Liver (tissue), 10 donors: ENCODE measurements at places on chromosomes 5 and 9.

GRCh38 chr5:144128844-144129243, 41.6 kb downstream of the YIPF5 start:
- no peak for DNase-seq

DNA sequence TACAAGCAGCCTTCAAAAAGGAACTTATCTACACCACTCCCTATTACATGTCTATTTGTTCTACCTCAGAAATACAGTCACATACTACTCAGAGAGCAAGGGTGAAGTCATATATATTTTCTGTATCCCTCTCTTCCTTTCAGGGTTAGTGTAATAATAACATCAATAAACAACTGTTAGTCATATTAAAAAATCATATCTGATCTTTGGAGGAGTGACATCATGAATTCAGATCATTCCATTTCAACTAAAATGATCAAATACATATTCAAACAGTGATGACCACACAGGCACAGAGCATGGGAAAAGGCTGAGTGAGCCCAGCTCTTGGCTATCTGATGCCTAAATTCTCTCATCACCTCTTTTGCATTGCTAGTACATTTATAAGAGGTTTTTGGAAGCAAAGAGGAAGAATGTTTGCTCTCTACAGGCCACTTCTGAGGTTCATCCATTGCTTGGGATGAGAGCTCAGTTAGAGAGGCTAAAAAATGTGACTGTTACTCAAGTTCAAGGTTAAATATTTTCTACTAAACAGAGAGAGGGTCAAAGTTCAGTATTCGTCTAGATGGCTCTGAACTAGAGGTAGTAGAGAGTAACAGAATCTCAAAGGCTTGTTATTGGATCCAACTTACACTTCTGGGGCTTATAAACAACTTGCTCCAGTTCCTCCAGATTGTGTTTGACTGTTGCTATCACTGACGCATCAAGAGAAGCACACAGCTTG, 39.0 kb downstream of the RIGI start:
- DNase-seq, result no peak

- no peak for DNase-seq
Observed at GRCh38 chr5:174807471-174807870, 83.1 kb downstream of the MSX2 start.

DNA sequence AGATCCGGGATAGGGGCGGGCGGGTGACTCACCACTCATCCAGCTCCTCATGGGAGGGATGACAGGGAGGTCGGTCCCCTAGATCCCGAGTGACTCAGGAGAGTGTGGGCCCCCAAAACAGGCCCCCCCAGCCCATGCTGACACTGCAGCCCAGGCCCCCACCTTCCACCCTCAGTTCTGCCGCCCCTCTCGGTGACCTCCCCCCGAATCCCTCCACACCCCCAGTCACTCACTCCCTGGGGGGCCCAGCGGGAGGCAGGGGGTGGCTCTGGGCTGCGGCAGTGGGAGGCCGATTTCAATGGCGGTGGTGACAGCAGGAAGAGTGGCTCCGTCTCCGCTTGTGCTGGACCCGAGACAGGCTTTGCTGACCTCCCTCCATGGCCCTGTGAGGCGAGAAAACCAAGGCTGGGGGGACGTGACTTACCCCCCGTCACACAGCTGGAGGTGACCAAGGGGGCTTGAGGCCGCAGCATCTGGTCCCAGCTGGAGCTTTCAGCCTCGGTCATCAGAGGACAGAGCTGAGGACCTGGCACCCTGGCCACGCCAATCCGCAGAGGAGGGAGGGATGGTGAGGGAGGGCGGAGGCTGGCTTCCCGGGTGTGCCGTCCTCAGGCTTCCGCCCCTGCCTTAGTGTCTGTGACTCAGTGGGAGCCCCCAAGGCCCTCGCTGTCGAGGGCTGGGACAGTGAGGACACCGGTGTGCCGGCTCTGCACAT, 9.0 kb downstream of the GPSM1 start:
- no peak for DNase-seq

DNA sequence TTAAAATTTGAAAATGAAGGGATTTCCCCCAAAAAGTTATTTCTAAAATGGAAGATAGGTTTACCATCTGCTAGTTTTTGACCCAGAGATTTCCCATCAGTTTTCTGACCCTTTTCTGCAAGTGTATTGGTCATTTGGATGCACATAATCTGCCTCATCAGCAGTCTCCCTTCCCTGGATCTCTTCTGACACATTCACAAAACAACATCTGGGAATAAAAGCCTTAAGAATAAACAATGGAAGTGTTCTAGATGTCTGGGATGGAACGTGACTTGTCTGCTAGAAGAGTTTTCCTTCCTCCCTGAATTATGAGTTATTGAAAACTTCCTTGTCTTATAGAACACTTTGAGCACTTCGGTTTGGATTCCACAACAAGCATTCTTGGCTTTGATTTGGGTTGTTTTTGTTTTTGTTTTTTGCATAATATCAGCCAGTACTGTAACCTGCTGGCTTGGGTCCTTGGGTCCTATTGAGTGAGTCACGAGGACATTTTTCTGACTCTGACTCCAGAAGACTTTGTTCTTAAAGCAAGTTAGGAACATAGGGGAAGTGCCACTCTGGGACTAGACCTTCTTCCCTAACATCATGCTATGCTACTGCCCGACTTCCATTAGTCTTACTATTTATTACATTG, 18.2 kb upstream of the ESM1 start:
- DNase-seq, result no peak

GRCh38 chr9:83441390-83441789, 96.8 kb downstream of the FRMD3 start:
- DNase-seq, result no peak

- no peak for DNase-seq
Observed at GRCh38 chr5:127609957-127610356, 38.9 kb upstream of the CTXN3 start.

DNA sequence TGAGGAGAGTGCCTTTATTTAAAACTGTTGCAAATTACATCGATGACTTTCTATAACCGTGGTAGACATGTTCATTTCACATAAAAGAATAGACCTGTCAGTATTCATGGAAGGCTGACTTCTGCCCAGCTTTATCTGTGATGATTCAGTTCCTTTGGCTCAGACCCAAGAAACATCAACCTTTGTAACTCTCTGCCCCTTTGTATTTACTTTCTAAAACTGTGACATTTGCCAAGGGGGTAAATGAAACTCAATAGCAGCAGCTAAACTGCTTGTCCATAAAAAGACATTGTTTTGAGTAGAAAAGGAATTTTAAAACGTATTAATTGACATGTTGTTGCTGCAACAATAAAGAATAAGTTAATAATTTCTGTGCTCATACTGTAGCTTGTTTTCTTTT, 137.8 kb upstream of the ANKH start:
- no peak for DNase-seq

DNA sequence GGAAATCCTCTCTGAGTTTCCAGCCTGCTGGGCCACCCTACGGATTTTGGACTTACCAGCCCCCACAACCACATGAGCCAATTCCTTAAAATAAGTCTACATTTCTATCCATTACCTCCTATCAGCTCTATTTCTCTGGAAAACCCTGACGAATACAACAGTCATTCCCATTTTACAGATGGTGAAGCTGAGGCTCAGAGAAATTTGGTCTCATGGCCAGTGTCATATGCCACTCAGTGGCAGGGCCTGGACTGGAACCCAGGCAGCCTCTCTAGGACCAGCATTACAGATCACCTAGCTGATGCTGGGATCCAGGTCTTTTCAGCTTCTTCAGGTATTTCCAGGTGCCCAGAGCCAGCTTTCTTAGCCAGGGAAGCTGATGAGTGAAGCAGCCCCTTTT, 45.0 kb upstream of the SH3PXD2B start:
- no peak for DNase-seq

- DNase-seq, result no peak
Observed at GRCh38 chr9:91741522-91741921, 208.5 kb downstream of the ROR2 start.

DNA sequence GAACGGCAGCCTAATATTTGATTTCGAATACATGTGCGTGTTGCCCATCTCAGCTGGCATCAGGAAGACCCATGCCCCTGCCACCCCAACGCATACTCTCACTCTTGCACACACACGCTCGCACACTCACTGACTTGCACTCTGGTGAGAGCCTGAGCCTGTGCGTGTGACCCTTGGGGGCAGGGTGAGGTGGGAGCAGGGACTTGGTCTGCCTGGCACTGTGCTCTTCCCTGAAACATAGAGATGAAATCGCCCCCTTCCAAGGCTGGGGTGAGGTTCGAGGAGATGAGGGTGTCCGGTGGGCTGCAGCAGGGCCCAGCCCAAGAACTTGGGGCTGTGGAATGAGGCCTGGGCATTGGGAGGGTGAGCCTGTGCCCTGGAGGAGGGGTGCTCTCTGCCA, 1.2 kb downstream of the LCN9 start:
- DNase-seq, result no peak

GRCh38 chr5:156892223-156892622, 42.1 kb downstream of the PPP1R2B start:
- DNase-seq, result no peak

DNA sequence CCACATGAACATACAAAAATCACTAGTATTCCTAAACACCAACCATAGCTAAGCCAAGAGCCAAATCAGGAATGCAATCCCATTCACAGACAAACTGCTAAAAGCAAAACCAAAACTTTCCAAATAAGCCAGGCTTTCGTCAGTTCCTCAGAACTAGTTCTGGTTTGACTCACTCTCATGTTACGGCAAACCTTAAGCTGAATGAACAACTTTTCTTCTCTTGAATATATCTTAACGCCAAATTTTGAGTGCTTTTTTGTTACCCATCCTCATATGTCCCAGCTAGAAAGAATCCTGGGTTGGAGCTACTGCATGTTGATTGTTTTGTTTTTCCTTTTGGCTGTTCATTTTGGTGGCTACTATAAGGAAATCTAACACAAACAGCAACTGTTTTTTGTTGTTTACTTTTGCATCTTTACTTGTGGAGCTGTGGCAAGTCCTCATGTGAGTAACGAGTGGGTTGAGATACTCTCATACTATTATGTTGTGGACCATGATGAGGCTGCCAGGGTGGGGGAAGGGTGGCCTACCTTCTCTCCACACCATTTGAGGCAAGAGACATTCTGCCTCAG, at the start of gene PDCD1LG2:
TSS of gene PDCD1LG2 (plus strand) at position 172 of the 572 bp plus-strand sequence. CDS start 12,016 bp downstream, outside the sequence.
- no peak for DNase-seq

DNA sequence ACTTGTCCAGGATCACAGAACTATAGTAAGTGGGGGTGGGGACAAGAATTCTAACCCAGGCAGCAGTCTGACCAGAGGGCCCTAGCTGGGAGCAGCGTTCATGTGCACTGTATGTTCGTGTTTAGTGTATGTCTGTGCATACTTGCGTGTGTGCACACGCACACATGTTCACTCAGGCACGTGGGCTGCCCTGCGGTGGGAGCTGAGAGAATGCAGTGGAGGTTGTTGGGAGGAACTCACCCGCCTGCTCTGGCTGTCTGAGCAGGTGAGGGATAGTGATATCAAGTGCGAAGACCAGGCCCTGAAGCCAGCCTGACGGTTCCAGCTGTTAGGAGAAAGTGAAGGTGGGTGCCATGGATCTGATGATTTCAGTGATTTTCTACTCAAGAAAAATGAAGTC, 942 bp downstream of the DCANP1 start:
- DNase-seq, result no peak

DNA sequence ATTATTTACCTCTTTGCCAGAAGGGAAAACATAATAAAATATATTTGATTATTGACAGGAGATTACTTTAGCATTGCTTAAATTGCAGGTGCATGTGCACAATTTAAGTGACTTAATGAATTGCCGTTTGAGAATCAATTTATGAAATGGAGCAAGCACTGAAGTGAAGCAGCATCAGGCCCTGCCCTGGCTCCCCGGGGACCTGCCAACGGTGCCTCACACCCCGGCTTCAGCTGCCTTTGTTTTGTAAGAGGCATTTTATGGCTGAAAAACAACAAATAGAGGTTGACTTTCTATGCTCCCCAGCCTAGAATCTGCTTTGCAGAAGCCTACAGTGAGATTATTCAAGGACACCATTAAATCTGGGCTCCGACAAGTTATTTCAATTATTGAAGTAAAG, 359.1 kb upstream of the IRX4 start:
- no peak for DNase-seq

- no peak for DNase-seq
Observed at GRCh38 chr9:137626464-137626863, 7.7 kb downstream of the EHMT1 start.

- no peak for DNase-seq
Observed at GRCh38 chr9:116278326-116278725, 124.7 kb downstream of the PAPPA start.

DNA sequence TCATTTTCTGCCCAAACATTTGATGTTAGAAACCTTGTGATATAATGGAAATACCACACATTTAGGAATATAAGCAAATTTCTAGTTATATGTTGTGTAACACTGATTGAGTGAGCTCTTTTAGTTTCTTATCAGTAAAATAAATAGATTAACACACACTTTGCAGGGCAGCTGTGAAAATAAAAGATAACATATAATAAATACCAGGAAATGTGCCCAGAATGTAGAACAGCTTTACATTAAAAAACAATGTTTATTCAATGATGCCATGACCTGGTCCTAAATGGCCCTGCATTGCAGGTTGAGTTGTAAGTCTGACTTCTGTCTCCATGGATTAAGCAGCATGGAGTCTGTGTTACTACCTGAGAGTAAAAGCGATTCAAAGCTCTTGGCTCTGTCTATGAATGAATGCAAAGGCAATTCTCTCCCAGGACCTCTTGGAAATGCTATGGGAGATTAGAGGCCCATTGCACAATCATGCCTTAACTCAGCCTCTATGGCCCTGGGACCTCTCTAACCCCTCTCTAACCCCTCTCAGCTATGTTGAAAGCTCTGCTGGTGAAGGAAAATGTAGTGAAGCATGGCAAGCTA, 296.0 kb upstream of the ACTBL2 start:
- no peak for DNase-seq

DNA sequence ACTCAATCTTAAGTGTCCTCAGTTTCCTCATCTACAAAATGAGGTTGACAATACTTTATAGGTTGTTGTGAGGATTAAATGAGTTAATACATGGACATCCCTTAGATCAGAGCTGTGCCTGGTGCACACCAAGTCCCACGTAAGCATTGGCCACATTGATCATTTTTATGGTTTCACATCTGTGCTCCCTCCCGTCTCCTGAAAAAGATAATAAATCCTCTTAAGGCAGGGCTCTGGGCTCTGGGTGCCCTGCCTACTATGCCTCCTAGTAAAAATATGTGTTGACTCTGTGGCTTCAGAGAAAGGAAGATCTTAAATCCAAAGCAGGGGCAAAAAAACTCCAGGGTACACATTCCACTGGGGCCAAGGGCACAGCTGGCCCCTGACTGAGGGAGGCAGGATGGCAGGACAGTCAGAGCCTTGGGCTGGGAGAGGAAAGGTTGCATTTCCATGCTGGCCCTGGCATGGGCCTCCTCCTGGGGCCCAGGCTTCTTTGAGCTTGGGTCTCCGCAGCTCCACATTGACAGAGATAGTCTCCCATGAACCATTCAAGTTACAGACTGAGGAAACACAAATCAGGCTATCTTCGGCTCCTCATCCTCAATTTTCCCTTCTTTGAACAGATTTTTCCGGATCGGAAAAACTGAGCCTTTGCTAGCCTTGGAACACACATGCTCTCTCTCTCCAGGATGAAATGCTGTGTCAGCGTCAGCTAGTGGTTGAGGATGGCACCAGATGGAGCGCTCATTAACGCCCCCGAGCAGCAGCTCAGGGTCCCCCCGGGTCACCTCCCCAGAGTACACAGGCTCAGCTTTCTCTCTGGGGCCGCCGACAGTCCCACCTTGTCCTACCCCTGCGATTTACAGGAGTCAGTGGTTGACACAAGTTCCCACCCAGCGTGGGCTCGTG, 22.4 kb upstream of the KIF12 start:
- no peak for DNase-seq

GRCh38 chr5:129249886-129250285, 155.3 kb downstream of the ISOC1 start:
- DNase-seq, result no peak
